NCI-H1436 (cell line): ENCODE measurements at places on chromosomes 1 and 21.

DNA sequence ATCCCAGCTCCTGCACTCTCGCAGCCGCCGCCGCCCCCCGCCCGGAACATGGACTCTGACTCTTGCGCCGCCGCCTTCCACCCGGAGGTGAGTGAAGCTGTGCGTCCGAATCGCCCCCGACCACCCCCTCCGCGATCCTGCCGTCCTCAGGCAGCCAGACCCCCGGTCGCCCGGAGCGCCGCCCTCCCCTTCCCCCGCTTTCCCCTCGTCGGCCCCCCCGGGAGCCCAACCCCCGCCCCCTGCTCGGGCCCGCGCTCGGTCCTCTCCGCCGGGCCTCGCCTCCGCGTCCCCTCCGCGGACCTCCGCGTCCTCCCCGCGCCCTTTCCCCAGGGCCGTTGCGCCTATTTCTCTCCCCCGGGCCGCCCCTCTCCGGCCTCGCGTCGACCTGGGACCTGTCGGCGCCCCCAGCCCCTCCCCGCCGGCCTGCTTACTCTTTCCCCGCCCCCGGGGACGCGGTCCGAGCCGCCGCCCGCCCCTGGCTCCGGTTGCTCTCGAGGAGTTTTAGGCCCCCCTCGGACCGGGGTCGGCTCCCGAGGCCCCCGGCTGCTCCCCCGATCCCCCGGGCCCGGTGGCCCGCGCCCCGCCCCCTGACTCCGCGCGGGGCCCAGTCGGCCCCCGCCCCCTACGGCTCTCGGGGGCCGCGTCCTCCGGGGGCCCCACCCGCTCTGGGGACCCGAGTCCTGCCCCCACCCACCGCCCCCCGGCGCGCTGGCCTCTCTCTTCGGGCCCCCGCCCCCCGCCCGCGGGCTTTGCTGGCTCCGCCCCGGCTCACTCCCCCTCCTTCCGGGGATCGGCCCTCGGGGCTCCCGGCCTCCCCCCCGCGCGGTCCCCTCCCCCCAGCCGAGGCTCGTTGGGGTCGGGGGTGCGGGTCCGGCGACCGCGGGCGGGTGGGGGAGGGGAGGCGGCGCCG lies 743 bp downstream of the PHF13 start:
- DNase-seq = no peak

GRCh38 chr1:82722608-82723007 lies 921.9 kb downstream of the ADGRL2 start:
- DNase-seq = no peak

DNA sequence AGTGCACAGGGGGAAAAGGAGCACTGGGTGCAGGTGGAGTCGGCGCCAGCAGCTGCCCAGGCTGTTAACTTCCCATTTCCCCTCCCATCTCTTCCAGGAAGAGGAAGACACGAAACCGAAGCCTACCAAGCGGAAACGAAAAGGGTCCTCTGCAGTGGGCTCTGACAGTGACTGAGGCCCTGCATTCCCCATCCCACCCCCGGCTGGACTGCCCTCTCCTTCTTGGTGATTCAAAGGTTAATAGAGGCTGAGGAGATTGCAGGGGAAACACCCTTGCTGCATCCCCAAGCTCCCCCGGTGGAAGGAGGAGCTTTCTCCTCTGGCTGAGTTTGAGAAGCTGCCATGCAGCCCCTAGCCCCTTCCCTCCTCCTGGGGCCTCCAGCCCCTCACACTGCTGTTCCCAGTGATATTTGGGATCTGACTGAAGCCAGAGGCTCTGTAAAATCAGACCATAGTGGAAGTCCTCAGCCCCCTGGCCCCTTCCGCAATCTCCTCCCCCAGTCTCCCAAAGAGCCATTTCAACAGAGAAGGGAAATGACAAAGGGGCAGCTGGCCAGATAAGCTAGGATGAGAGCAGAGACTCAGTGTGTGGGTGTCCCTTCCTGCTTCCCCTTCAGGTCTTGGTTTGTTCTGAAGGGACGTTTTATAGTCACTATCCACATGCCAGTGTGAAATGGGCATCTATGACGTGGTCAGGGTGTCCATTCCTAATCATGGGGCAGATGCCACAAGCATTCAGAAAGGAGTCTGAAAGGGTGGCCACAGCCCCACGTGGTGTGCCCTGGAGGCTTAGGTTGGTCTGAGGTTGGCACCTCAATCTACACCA lies 1.9 kb upstream of the SLC27A3 start:
- no peak for DNase-seq

- no peak for DNase-seq
These were observed 2.5 kb upstream of the STUM start for GRCh38 chr1:226545836-226546596.

GRCh38 chr1:239025223-239025622 lies 361.1 kb upstream of the CHRM3 start:
- no peak for DNase-seq

GRCh38 chr1:51329443-51330325 lies 678 bp downstream of the TTC39A start:
- no peak for DNase-seq

DNA sequence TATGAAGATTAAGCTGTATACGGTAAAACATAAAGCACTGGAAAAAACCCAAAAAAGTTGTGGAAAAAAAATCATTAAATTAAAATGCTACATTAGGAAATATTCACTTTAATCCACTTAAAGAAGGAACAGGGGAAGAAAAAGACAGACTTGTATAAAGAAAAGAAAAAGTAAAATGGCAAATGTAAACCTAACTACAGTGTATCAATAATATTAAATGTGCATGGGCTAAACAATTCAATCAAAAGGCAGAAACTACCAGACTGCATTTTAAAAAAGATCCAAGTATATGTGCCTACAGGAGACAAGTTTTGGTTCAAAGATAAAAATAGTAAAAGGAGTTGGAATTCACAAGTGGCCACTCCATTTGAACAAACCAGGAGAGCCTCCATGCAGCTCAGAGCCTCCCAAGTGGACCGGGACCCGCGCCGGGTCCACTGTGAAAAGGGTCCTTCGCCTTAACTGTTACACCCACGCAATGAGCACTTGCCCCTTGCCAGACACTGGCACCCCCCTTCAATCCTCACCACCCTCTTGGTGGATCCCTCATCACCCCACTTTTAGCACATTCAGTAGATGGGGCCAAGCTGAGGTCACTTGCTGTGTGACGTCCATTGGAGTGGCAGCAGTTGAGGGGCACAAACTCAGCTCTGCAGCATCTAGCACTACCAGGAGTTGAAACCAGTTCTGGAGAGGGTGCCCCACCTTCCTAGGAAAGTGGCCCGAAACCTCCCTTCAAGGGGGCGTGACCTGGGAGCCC lies 898 bp downstream of the C1orf174 start:
- DNase-seq = no peak

DNA sequence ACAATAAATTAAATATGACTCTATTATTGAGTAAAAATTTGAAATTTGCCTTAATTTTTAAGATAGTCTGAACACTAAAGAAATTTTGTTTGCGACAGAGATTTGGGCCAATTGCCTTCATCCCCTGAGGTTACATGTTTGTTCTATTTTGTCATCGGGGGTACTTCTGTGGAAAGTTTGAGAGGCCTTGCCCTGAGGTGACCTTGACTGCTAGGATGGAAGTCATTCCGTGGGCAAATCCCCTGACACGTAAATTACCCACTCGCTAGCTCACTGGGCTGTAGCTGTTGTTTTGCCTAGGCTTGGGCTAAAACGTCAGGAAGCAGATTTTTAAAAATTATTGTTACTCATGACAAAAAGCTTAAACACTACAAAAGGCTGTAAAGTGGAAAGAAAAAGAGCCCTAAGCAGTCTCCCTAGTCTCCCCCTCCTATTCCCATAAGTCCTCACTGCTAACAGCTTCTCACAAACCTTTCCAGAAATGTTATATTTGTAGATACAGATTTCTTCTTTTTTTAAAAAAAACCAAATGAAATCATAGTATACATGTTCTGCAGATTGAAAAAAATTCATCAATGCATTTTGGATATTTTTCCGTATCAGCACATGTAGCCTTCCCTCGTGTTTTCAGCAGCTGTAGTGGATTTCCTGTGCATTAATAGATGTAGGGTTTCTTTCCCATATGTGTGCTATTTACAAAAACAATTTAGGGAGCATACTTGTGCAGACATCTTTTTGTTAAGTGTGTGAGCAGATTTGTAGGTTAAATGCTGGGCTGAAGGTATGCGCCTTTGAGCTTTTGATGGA lies 142.7 kb downstream of the MRPS6 start:
- DNase-seq = no peak

- no peak for DNase-seq
These were observed 135.8 kb upstream of the FGGY start for GRCh38 chr1:59161136-59161535.

GRCh38 chr1:202124142-202124541 lies 1.4 kb downstream of the GPR37L1 start:
- DNase-seq = no peak

GRCh38 chr1:228280106-228280901 lies 72.5 kb downstream of the OBSCN start:
- DNase-seq = no peak

DNA sequence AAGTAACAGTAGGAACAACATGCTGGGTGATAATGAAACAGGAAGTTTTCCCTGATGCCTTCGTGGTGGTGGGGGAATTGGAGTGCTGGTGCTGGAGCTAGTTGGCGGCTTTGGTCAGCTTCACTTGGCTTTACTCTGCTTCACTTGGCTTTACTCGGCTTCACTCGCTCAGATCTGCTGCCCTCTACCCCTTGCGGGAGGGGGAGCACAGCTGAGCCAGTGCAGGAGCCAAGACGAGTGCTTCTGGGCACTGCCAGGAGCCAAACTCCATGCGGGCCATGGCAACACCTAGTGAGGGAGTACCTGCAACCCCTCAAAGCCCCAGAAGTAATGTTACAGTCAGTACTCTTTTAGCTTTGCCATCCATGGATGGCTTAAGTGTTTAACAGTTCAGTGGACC lies 10.6 kb upstream of the PRKACB start:
- DNase-seq = no peak

DNA sequence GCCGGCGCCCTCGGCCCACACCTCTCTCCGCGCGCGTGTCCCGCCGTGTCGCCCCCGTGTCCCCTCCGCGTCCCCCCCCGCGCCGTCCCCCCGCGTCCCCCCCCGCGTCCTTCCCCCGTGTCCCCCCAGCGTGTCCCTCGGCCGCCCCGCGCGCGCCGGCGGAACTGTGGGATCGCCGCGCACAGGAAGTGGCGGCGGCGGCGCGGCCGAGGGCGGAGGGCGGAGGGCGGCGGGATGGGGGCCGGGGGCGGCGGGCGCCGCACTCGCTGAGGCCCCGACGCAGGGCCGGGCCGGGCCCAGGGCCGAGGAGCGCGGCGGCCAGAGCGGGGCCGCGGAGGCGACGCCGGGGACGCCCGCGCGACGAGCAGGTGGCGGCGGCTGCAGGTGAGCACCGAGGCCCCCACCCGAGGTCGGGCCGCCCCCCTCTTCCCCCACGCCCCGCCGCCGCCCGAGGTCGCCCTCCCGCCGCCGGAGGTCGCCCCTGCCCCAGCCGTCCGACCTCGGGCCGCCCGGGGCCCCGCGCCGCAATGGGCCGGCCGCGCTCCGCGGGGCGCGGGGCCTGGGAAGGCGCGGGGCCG lies at the start of gene AGPAT3:
AGPAT3 (plus strand) TSS at position 262 of the 578 bp plus-strand sequence. CDS start 94,459 bp downstream, outside the sequence.
- no peak for DNase-seq

DNA sequence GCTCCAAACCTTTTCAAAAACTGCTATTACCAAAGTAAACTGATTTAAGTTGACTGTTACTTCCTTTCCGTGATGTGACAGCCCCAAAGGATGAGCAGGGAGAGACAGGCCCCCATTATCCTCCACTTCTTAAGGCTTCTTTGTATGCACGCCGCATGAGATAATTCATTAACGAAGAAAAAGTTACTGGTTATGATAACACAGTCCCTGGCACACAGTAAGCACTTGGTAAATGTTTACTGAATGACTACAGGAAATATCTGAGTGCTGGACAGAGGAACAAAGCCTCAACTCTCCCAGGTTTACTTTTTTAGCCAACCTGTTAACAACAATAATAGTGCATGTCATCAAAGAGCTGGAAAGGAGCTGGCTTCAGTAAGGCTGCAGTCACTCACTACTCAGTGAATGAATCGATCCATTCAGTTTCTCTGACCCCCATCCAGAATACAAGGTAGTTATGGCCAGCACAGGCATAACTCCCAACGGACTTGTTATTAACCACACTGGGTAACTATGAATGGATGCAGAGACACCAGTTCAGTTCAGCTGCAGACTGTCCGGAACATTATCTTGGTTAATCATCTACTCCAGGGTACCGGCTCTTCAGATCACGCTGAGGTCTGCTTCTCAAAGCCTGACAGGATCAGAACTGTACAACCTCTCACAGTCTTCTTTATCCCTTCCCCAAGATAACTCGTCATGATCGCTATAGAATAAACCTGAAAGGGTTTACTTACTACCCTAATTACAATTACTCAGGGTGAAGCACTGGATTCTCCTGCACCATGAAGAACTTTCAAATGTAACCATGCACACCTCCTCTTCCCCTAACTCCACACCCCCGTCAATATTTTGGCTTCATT lies 58.3 kb downstream of the TGFBR3 start:
- no peak for DNase-seq

- peak; percentile 97 for DNase-seq
These were observed 8.7 kb upstream of the LGR6 start for GRCh38 chr1:202184750-202185460.

DNA sequence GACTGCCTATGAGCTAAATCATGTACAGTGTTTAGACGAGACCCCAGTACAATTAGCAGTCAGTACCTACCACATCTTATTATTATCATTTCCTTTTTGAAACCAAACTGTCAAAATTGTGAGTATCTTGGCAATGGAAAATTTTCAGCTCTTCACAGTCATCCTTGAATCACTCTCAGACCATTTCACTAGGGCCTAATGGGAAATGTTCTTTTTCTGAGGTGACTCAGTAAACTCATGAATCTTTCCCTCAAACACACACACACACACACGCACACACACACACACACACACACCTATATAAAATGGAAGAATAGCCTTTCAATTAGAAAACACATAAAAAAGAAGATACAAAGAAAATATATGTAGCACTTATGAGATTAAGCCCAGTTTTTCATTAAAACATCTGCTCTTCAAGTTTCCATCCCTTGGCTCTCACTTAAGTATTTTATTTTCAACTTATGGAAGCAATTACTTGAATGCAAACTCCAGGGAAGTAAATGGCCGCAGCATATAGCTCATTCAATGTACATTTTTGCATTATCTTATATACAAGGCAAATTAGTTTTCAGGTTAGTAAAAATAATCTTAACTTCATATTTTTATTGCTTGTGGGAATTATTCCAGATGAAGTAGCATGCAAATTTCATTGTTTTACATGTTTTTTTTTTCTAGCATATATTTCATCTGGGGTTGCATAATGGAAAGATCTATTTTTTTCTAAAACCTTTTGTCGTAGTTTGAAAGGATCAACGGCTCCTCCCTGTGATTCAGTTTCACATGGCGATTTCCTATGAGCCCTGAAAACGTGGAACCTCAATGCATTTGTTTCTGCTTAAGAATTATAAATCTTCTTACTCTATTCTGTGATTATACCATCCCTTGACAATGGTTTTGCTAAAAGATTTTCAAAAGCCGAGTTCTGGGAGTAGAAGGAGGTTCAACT lies 46.3 kb upstream of the TMPRSS15 start:
- DNase-seq = no peak
